Activated CD4-positive, alpha-beta T cell treated with anti-CD3 and anti-CD28 coated beads, Interleukin-2, amount 50 U/mL, for 24 hours (primary cell): ENCODE measurements at places on chromosomes 5 and 9.

DNA sequence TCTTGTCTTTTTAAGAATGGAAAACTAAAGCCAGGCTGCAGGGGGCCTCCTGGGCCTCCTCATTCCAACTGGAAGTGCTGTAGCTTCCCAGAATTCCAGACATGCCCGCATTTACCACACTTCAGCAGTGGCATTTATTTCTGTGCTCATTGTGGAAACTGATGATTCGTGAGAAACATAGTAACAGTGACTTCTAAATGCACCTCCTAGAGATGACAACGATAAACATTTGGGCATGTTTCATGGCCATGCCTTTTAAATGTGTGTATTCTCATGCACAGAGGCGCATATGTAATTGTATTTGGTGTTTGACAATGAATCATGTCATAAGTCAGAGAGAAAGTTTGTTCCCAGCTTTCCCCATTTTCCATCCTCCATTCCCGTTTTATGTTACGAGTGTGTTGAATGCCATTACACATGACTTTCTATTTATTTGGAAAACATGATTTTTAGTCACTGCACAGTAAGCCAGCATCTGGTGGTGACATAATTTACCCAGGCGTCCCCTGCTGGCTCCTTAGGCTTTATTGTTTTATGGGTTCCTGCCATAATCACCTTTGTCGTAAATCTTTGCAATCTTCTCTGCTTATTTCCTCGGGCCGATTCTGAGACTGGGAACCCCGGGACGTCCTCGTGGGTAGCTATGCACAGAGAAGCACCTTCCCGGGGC, 68.8 kb upstream of the FCN2 start:
- no peak for DNase-seq

- no peak for DNase-seq
Observed at GRCh38 chr9:93225417-93225816, 41.5 kb downstream of the WNK2 start.

- DNase-seq, result no peak
Observed at GRCh38 chr5:456351-457194, 13.6 kb downstream of the EXOC3 start.

DNA sequence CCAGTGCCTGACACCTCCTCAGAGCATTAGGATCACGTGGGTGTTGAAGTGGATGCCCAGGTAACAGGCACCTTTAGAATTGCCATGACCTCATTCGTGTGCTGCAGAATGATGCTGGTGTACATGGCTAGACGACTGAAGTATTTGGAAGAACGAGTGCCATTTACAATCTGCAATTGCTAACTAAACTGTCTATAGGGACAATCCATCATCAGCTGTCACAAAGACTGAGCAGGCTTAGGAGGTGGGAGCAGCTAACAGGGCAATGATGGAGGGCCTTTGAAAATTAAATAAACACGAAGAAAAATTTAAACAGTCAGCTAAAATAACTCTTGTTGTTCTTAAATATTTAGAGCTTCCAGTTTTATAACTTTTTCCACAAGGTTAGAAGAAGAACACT, 375.8 kb downstream of the GADD45G start:
- no peak for DNase-seq

GRCh38 chr5:74079971-74080556, 454.1 kb downstream of the ARHGEF28 start:
- DNase-seq, result no peak

- DNase-seq, result no peak
Observed at GRCh38 chr5:18881615-18882014, 1106.4 kb downstream of the CDH18 start.

GRCh38 chr5:56480705-56481427, 247.7 kb upstream of the ANKRD55 start:
- peak; percentile 13 for DNase-seq

GRCh38 chr5:134451936-134452505, 40.3 kb upstream of the CDKN2AIPNL start:
- DNase-seq, result no peak

GRCh38 chr5:151476016-151476415, 28.6 kb downstream of the SLC36A1 start:
- no peak for DNase-seq
